ENCODE measurements at places on chromosomes 2 and 18.
A peak's percentile ranks its signal among the peaks of the same experiment; 100 is the strongest.

DNA sequence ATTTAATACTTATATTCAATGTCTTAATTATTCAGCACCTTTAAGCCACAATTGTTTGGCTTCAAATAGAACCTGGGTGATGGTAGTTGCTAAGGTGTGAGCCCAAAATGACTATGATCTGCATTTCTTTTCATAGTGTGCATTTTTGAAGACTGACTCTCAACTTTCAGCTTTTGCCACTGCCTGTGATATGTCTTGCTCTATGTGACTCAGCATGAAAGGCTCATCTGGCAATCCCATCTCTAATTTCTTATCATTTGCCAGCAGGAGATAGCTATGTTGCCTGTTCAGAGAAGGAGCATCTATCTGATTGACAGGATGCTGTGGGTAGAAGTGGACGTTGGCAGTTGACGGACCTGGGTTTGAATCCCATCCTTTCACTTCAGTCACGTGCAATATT, 34.5 kb upstream of the CCDC93 start:
- no peak overlapping the region for H3K27ac ChIP-seq
- no peaks in the 10 kb centered on the region for H3K4me1 ChIP-seq
- ATAC-seq, result no peak
- H3K36me3 ChIP-seq, result no peaks in the 10 kb centered on the region
- H3K4me3 ChIP-seq, result no peak overlapping the region

DNA sequence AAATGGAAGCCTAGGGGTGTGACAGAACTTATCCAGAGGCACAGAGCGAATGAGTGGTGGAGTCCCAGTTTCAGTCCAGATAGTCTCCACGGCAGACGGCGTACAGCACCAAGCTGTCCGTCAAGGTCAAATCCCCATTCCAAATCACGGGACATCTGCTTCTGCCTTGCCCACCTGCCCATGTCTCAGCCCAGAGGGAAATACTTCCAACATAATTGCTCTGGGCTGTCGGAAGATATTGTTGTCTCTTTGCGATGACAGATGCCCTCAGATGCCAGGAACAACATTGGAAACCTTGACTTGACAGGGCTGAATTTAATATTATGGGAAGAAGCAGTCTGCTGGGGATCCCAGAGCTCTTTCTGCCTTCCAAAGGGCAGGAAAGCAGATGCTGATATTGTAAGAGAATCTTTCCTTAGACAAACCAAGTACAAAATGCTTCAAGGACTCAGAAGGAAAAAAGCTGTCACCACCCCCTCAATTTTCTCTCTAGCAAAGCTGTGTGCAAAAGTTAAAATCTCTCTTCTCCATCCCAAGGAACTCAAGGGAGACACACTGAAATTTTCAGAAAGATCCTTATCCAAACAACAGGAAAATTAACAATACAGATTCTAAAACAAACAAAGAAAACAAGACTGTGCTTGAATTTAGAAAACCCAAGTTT, 364.0 kb downstream of the LRATD1 start:
- no peak overlapping the region for H3K27ac ChIP-seq
- no peak overlapping the region for H3K4me3 ChIP-seq
- ATAC-seq, result no peak
- H3K4me1 ChIP-seq, result no peaks in the 10 kb centered on the region

DNA sequence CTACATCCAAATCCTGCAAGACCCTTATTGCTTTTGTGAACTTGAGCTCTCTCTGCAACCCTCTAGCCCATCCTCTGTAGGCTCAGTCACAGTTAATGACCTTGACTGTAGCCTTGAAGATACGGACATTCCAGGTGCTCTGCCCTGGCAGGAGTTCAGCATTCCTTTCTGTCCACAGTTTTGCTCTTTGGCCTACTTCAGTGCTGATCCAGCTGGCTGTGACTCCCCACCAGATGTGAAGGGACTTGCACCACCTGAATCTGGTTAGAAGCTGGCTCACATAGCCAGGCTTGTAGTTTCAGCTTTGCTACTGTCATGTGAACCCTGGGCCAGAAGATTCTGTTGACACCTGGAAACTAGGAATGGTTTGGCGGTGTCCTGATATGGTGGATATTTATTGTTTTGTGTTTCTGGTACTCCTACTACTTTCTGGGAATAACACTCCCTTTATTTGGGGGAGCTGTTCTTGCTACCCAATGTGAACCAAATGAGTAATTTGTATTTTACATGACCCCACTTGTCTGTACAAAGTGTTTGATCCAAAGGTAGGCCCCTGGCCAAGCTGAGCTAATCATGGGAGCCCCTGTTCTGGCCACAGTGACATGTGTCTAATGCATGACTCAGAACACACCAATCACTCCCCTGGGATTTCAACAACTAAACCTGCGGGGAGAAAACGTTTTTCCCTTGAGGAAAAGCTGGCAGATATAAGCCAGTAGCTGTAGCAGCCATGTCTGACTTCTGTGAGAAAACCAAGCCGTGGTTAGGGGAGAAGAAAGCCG, 73.4 kb downstream of the CDCA7 start:
- H3K4me3 ChIP-seq, result no peak overlapping the region
- peaks cover 3% of the 10 kb centered on the region for H3K4me1 ChIP-seq
- no peaks in the 10 kb centered on the region for H3K36me3 ChIP-seq
- H3K27ac ChIP-seq, result no peak overlapping the region

- no peak overlapping the region for H3K4me3 ChIP-seq
- H3K27ac ChIP-seq, result no peak overlapping the region
- H3K36me3 ChIP-seq, result no peaks in the 10 kb centered on the region
- no peaks in the 10 kb centered on the region for H3K27me3 ChIP-seq
- no peak for ATAC-seq
- H3K4me1 ChIP-seq, result no peaks in the 10 kb centered on the region
Measured at GRCh38 chr18:41025666-41026065, 929.4 kb upstream of the PIK3C3 start.

GRCh38 chr18:28143725-28144124, 33.2 kb downstream of the CDH2 start:
- no peaks in the 10 kb centered on the region for H3K27me3 ChIP-seq
- ATAC-seq, result no peak
- H3K4me3 ChIP-seq, result no peak overlapping the region

DNA sequence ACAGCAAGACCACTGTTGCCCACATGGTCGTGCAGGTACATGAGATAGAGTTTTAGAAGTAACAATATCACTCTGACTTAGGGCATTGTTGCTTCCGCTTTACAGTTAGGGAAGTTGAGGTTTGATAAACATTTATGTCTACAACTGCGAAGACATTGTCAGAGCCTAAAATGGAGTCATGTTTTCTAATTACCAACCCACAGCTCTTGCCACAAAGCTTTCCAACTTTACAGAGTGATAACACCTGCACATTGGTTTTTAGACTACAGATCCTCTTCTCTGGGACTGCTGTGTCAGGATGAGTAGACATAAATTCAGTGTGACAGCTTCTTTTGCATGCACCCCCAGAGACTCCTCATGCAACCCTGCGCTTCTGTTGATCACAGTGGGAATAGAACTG, 119.0 kb downstream of the FEZ2 start:
- H3K36me3 ChIP-seq, result no peaks in the 10 kb centered on the region
- no peak overlapping the region for H3K4me3 ChIP-seq
- no peaks in the 10 kb centered on the region for H3K27me3 ChIP-seq
- no peak for ATAC-seq

DNA sequence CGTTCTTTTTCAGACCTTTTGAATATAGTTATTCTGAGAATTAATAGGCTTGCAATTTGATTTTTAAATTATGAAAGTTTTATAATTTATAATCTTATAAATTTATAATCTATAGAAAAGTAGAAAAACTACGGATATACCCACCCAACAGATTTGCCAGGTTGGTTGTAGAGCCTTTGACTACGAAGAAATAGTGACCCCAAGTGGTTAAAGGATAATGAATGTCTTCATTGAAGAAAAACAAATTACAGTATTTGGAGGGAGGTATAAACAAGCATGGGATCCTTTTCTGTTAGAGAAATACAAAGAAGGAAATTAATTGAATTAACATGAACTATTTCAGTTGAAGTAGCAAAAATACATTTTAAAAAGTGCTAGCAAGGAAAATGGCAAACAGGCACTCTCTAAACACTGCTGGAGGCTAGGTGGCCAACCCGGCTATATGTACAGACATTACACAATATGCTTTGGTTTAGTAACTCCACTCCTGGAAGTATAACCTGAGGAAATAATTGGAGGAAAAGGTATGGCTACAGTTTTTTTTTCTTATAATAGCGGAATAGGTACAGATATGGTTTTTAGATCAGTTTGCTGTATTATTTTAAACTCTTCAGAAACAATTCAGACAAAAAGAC, 110.9 kb downstream of the MIB1 start:
- H3K27ac ChIP-seq, result no peak overlapping the region
- H3K4me3 ChIP-seq, result no peak overlapping the region
- no peaks in the 10 kb centered on the region for H3K4me1 ChIP-seq
- ATAC-seq, result no peak

- H3K27me3 ChIP-seq, result peaks cover 88% of the 10 kb centered on the region
- H3K36me3 ChIP-seq, result no peaks in the 10 kb centered on the region
- no peak for ATAC-seq
- H3K4me1 ChIP-seq, result no peaks in the 10 kb centered on the region
- no peak overlapping the region for H3K27ac ChIP-seq
Measured at GRCh38 chr18:47263150-47263429, 11.6 kb upstream of the SKOR2 start.

- H3K4me3 ChIP-seq, result no peak overlapping the region
- peaks cover 35% of the 10 kb centered on the region for H3K36me3 ChIP-seq
- peak; percentile 88 for ATAC-seq
Measured at GRCh38 chr2:20617892-20618467, 32.9 kb downstream of the HS1BP3 start.

DNA sequence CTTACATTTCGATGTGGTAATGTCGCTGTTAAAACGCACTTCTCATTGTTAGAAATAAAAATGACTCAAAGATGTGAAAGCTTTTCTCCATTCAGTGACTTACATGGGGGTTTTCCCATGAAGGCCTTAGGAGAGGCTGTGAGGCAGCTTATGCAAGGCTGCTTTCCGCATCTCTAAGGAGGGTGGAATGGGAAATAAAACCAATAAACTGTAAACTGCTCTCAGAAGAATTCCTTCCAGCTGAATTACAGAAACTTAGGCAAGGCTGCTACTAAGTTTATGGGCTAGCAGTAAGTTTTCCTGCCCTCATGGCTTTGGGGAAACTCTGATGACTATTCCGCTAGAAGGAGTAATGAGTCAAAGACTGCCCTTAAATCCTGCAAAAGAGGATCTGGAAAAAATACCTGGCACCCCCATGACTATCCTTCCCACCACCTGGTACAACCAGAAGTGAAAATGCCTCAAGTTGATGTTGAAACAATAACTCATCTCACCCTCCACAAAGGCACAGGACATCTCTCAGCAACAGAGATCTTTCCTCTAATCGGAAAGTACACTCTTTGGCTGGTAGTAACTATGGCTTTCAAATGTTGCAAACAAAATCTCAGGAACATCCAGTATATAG, 97.7 kb upstream of the SMAD7 start:
- ATAC-seq, result no peak
- H3K4me1 ChIP-seq, result peaks cover 6% of the 10 kb centered on the region
- no peaks in the 10 kb centered on the region for H3K36me3 ChIP-seq

GRCh38 chr2:219473511-219473910, 25.2 kb upstream of the GMPPA start:
- ATAC-seq, result no peak
- no peak overlapping the region for H3K4me3 ChIP-seq
- H3K27ac ChIP-seq, result peak overlapping the region; percentile 97
- H3K4me1 ChIP-seq, result no peaks in the 10 kb centered on the region

GRCh38 chr18:78812067-78812466, 167.6 kb upstream of the SALL3 start:
- H3K27me3 ChIP-seq, result peaks cover 56% of the 10 kb centered on the region
- H3K4me3 ChIP-seq, result no peak overlapping the region
- no peak for ATAC-seq
- H3K27ac ChIP-seq, result no peak overlapping the region

DNA sequence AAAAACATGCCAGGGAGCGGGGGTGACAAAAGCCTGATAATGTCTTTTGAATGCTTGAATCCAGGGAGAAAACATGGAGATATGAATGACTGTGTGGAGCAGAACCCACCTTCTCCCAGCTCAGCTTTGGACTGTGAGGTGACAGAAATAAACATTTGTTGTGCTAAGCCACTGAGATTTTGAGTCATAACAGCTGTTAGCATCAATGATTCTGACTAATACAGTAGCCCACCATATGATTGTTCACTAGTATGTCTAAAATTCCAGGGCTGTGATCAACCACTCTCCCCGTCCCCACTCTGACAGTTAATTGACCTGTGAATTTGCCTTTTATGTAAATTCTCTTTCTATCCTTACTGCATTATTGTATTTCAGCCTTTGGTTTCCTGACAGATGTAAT, 69.1 kb downstream of the PDK1 start:
- no peaks in the 10 kb centered on the region for H3K36me3 ChIP-seq
- H3K27me3 ChIP-seq, result no peaks in the 10 kb centered on the region
- no peak for ATAC-seq
- H3K4me1 ChIP-seq, result no peaks in the 10 kb centered on the region
- no peak overlapping the region for H3K27ac ChIP-seq

- no peaks in the 10 kb centered on the region for H3K4me1 ChIP-seq
- no peaks in the 10 kb centered on the region for H3K36me3 ChIP-seq
- no peaks in the 10 kb centered on the region for H3K27me3 ChIP-seq
- H3K27ac ChIP-seq, result no peak overlapping the region
Measured at GRCh38 chr2:150429384-150429961, 58.0 kb downstream of the RND3 start.

Measured in gastroesophageal sphincter (tissue), 4 donors.